Naive B cell (primary cell): ENCODE measurements at places on chromosomes 6 and 20. TPM values are rescaled to one million over a fixed set of nuclear protein-coding genes. Genes with fewer than 3 reads are reported as not detected.

The SEL1L2 gene
- not detected for polyA plus RNA-seq

The SGK2 gene
- not detected for polyA plus RNA-seq

The TRIM10 gene
- not detected for polyA plus RNA-seq

The MYCT1 gene
- 0.31 TPM for polyA plus RNA-seq

The ACTL10 gene
- not detected for polyA plus RNA-seq

The FOXS1 gene
- not detected for polyA plus RNA-seq

The BPIFB4 gene
- not detected for polyA plus RNA-seq

The STX11 gene
- polyA plus RNA-seq, result 4.1 TPM

GRCh38 chr6:28794175-28795002 lies 129.4 kb downstream of the TRIM27 start:
- no peak for DNase-seq

GRCh38 chr6:147569788-147570187 lies 61.3 kb downstream of the SAMD5 start:
- DNase-seq, result no peak

GRCh38 chr20:48287021-48287494 lies 501.8 kb upstream of the SULF2 start:
- DNase-seq, result no peak

GRCh38 chr6:91824331-91824730 lies 1237.5 kb upstream of the MAP3K7 start:
- DNase-seq, result no peak

- DNase-seq, result no peak
These were observed 28.4 kb downstream of the BRPF3 start for GRCh38 chr6:36224918-36225461.

DNA sequence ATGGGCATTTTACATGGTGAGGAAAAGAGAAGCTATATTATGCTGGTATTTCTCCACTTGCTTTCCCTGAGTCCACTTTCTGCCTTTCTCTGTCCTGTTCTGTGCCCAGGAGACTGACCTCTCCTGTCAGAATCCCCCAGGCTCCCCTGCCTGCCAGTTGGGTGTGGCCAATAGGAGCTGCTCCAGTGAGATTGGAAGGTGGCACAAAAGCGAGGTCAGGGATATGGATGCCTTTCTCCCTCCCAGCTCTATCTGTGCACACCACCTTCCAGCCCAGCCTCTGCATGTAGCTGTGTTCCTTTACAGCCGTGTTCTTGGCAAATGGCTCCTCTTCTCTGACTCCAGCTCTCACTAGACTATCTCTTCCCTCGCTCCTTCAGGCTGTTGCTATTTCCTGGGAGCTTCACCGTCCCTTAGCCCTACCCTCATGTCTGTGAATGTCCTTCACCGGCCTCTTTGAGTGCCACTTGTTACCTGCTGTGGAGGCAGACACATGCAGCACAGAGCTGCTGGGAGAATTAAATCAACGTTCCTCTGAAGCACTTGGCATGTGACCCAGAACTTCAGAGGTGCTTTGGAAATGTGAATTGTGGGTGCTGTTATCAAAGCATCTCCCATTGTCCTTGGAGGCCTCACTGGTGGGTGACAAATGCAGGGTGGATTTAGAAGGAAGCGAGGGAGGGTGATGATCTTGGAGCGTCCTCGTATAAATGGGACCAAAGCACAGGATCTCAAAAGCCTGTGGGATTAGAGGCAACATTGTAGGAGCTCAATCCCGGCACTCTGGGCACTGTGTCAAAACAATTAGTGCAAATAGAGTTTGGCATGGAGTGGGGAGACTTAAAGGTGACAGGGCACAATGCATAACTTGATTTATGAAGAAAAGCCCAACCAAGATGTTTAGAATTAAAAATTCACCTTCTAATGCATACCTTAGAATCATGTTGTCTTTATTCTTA lies 28.9 kb upstream of the RALGAPA2 start:
- no peak for DNase-seq

DNA sequence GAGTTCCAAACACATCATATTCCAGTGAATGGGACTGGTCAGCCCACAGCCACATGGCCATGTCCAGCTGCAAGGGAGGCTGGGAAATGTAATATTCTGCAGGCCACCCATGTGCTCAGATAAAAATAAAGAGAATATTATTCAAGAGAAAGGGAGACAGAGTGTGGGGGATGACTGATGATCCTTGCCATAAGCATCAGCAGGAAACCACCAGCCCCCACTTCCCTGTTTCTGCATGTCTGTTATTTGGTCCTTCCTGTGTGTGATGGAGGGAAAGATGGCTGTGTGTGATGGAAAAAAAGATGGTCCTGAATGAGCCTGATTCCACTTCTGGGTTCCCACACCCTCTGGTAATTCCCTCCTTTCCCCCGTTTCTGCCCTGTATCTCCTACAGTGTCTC lies 13.1 kb upstream of the RSPO4 start:
- DNase-seq, result no peak

- peak; percentile 72 for DNase-seq
These were observed 573 bp downstream of the SNX3 start for GRCh38 chr6:108260126-108260808.

DNA sequence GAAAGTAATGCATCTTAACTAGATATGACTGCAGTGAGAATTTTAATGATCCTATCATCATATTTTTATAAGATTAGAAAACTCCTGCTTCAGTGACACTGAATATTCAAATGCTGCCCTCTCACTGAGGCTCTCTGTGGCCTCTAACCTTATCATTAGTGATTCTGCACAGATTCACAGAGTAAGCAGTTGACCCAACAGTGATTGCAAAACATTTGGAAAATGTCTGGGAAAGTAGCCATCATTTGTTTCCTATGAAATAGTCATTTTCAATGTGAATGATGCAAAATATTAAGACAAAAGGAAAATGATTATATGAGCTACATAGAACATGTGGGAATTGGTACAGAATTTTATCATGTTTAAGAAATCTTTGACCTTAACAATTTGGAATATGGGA lies 210.3 kb downstream of the TBX18 start:
- DNase-seq, result no peak

GRCh38 chr6:81204731-81205130 lies 547.8 kb downstream of the TENT5A start:
- no peak for DNase-seq

DNA sequence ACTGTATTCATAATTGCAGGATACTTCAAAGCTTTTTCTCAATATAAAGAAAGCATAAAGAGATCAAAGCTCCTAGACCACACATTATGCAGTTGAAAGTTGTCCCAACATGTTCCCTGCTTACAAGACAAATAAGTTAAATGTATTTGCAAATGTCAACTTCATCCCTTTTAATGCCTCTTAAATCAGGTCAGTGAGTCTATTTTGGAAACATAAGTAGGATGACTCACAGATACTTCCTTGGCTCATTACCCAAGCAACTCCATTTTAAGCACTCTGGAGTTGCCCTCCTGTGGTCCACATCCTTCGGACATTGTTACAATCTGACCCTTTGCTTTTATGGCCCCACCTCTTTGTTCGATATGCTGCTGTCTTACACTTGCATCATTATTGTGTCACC lies 162.0 kb downstream of the FAXC start:
- DNase-seq, result no peak

- no peak for DNase-seq
These were observed 40.6 kb downstream of the LYRM2 start for GRCh38 chr6:89597988-89598387.

GRCh38 chr6:129607581-129608186 lies 102.3 kb downstream of the ARHGAP18 start:
- DNase-seq, result no peak

- DNase-seq, result no peak
These were observed 8.1 kb upstream of the EEF1A1 start for GRCh38 chr6:73528897-73529296.

DNA sequence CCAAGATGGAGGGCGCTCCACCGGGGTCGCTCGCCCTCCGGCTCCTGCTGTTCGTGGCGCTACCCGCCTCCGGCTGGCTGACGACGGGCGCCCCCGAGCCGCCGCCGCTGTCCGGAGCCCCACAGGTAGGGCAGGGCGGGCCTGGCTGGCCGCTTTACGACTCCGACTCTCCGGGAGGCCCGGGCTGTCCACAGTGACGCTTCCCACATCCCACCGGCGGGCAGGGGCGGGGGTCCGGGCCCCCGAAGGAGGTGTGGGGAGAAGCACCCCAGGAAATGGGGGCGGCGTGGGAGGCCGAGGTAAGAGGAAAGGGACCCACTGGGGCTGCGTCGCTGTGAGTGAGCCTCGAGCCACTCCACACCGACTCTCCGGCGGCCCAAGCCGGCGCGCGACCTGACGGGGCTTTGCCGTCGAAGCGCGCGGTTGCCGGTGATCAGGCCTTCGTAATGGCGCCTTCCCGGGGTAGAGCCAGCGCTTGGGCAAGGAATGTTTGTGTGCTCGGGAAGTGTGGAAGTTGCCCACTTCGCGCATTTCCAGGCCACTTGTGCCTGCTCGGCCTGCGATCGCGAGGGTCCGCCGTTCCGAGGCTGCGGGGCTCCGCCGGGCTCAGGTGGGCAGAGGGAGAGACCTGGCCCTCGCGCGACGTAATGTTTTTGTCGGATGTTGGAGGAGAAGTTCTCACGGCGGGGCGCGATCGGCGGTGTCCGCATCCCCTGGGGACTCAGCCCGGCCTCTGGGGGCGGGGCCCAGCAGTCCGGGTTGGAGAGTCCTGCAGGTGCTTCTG lies 427 bp downstream of the GINM1 start:
- peak; percentile 59 for DNase-seq

GRCh38 chr6:142756215-142756630 lies 188.8 kb downstream of the HIVEP2 start:
- DNase-seq, result no peak

DNA sequence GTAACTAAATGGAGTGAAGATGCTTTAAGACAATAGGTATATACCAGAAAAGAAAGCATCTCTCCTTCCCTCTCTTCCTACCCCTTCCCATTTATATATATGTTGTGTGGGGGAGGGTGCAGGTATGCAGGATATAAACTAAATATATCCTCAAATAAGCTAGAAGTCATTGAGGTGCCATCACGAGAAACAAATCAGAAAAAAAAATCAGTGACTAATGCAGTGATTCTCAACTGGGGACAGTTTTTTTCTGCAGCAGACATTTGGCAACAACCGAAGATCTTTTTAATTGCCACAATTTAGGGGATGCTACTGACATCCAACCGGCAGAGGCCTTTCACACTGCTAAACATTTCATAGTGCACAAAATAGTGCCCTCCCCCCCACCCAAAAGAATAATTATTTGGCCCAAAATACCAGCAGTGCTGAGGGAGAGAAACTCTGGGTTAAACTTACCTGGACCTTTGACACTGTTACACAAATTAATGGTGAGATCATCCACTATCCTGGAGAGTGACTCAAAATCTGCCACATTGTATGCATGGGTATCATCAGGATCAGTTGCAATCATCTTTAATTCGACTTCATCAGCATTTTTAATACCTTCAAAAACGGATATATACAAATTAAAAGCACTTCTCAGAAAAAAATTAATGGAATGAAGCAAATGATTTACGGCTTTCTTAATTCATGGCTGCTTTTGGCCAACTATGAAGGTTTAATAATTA lies 55.0 kb downstream of the COL12A1 start:
- DNase-seq, result no peak

DNA sequence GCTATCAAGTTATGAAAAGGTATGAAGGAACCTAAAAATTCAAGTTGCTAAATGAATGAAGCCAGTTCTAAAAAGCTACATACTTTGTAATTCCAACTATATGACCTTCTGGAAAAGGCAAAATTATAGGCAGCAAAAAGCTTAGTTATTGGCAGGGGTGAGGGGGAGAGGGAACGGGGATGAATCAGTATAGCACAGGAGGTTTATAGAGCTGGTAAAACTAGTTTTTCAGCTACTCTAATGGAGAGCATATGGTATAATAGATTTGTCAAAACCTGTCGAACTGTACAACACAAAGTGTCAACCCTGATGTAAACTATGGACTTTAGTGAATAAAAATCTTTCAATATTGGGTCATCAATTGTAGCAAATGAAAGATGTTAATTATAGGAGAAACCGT lies 18.7 kb downstream of the MANEA start:
- no peak for DNase-seq

DNA sequence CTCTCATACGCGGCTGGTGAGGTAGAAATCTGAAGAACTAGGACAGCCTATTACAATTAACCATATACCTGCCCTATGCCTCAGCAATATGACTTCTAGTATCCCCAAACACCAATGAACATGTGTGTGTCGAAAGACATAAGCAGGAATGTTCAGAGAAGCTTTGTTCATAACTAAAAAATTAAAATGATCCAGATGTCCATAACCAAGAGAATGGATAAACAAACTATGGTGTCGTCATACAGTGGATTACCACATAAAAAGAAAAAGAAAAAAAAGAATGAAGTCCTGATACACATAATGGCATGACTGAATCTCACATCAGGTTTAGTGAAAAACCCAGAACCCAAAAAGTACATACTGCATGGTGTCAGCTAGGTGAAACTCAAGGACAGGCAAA lies 73.9 kb downstream of the MDN1 start:
- DNase-seq, result no peak

GRCh38 chr6:87078983-87079616 lies 15.8 kb downstream of the CGA start:
- peak; percentile 22 for DNase-seq

GRCh38 chr6:9131201-9131600 lies 695.9 kb upstream of the SLC35B3 start:
- no peak for DNase-seq

DNA sequence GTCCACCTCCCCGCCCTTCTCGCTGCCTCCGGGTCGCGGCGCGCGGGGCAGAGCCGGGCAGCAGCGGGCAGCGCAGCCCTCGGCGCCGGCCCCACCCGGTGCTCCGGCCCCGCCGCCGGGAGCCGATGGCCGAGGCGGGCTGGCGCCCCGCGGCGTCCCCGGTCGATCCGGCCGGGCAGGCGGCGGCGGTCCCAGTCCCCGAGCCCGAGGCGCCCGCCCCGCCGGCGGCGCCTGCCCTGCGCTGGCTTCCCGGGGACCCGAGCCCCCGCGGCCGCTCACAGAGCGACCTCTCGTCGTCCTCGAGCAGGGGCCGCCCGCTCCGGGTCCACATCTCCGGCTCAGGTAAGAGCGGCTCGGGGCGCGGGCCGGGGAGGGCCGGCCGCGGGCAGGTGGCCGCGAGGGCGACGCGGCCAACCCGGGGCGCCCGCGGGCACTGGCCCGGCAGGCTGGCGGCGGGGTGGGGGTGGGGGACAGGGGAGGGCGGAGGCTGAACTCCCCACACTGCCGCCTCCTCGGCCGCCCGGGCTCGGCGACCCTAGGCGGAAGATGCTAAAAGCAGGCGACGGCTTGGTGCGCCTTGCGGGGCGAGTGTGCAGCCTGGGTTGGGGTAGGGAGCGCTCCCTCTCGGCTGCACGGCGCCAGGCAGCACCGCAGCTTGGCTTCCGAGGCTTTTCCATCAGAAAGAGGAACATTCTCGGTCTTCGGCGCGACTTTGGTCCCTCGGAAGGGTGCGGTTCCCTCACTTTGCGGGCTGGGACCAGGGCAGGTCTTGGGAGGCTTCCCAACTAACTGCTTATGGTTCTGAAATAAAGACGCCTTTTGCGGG lies 25.6 kb upstream of the FUCA2 start:
- DNase-seq, result peak; percentile 49

GRCh38 chr20:59735917-59736316 lies 131.6 kb downstream of the PHACTR3 start:
- DNase-seq, result no peak

DNA sequence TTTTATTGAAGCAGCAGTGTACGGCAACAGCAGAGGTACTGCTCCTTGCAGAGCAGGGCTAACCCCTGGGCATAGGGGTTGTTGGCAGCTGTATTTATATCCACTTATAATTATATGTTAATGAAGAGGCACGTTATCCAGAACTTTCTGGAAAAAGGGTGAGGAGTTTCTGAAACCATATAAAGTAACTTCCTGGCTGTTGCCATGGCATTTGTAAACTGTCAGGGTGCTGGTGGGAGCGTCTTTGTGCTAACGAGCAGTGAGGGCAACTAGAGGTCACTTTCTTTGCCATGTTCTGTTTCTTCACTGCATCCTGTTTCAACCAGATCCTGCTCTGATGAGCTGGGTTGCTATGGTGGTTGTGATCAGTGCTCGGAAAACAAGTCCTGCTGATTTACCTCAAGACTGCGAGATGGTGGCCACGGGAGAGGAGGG lies 11.1 kb upstream of the ARFGEF2 start:
- DNase-seq, result no peak
